ENCODE measurements at places on chromosomes 11 and 22. TPM values are rescaled to one million over a fixed set of nuclear protein-coding genes. Genes with fewer than 3 reads are reported as not detected.

DNA sequence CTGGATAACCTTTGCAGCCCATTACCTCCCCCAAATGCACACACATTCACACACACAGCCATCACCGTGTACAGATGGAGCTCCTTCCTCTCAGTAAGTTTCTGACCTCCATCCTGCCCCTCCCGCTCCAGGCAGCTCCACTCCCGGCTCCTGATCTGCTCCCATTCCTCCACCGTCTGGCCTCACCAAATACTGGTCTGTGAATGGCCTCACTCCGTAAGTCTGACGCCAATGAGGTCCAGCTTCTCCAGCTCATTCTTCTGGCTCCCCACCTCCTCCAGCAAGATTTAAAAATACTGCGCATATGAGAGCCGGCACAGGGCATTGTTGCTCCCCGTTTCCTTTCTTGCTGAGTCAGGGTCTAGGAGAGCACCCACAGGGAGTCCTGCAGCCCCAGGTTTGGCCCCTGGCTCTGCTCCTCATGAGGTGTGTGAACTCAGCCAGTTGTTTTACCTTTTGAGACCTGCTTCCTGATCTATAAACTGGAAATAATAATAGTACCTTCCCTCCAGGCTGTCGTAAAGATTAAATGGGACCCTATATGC, 14.0 kb upstream of the TUB start:
- DNase-seq = no peak
- no peaks in the 10 kb centered on the region for H3K36me3 ChIP-seq
- peak overlapping the region; percentile 7 for H3K27ac ChIP-seq

GRCh38 chr11:79374727-79375126, 66.1 kb downstream of the TENM4 start:
- no peak for DNase-seq
- no peak overlapping the region for H3K27ac ChIP-seq
- no peaks in the 10 kb centered on the region for H3K27me3 ChIP-seq

DNA sequence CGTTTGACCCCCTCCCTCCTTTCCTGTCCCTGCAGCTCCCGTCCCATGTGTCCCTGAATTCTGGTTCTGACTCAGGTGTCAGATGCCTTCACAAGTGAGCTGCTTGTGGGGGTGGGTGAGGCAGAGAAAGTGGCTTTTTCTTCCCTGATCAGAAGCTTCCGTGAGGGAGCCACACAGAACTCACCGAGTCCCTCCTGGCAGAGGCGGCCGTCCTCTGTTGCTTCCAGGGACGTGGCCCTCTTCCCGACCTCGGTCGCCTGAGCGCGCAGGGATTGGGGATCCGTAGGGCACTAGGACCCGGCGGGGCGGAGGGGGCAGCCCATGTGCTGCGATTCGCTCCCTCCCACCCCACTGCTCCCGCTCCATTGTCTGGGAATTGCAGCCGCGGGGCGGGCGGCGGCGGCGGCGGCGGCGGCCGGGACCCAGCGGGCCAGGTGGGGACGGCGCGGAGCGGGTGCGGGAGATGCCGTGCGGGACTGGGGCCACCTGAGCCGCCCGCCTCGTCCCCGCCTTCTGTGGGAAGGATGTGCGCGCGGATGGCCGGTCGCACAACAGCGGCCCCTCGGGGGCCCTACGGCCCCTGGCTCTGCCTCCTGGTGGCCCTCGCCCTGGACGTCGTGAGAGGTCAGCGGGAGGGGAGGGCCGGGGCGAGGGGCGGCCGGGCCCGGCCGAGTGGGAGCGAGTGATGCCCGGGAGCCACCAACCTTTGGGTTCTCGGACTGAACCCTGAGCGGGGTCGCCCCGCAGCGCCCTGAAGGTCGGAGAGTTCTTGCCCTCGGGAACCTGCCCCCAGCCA, at the start of gene TMEM132A:
TMEM132A (plus strand) TSS at position 351 of the 796 bp plus-strand sequence; CDS start at position 525, 174 bp downstream.
- H3K4me1 ChIP-seq = peaks cover 12% of the 10 kb centered on the region
- peak within 1 kb of the TSS; percentile 45 for H3K27ac ChIP-seq
- no peaks in the 10 kb centered on the region for H3K27me3 ChIP-seq
- DNase-seq = peak; percentile 71
- peak within 1 kb of the TSS; percentile 80 for H3K4me3 ChIP-seq
- H3K36me3 ChIP-seq = peaks cover 19% of the 10 kb centered on the region

DNA sequence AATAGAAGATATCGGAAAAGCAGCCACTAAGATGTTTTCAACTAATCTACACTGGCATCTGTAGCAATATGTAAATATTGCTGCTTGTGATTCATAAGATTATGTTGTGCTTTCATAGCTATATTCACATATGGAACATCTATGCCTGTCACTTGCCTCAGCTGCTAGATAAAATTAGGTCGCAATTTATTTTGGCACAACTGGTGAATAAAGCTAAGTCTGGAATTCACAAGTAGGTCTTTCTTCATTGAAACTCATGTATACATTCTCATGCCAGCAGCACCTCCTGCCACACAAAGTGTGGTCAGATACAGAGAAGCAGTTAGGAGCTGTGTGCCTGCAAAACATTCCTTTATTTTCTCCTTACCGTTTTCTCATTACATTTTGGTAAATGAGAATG, 543.3 kb upstream of the CHORDC1 start:
- no peak overlapping the region for H3K27ac ChIP-seq
- no peak for DNase-seq
- no peaks in the 10 kb centered on the region for H3K4me1 ChIP-seq
- H3K27me3 ChIP-seq = no peaks in the 10 kb centered on the region

- H3K36me3 ChIP-seq = no peaks in the 10 kb centered on the region
- H3K27ac ChIP-seq = no peak overlapping the region
- H3K27me3 ChIP-seq = peaks cover 100% of the 10 kb centered on the region
- no peak for DNase-seq
- H3K4me3 ChIP-seq = peak overlapping the region; percentile 75
- H3K4me1 ChIP-seq = peaks cover 36% of the 10 kb centered on the region
These were observed 100.6 kb upstream of the HSD17B12 start for GRCh38 chr11:43579919-43580276.

DNA sequence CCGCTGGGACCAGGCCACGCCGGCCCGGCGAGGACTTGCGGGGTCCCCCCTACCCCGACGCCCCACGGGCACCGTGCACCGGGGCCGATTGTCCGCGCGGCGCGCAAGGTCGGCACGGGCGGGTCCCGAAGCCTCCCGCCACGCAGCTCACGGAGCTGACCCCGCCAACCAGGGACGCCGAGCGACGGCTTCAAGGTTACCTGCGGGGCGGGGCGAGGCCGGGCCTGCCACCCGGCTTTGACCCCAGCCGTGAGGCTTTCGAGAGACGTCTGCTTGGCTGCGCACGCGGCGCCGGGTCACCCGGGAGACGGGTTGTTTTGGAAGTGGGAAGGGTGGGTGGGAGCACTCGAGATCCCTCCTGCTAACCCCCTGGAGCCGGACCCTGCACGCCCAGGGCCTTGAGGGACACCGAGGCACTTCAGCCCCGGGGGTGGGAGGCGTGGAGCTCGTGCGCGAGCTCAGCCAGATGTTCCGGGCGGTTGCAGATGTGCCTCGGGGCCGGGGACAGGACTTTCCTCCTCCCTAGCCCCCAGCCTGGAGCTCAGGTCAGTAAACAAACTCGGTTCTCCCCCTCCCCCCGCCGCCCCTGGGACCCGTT, 3.2 kb upstream of the WNT11 start:
- peaks cover 18% of the 10 kb centered on the region for H3K4me1 ChIP-seq
- peaks cover 72% of the 10 kb centered on the region for H3K27me3 ChIP-seq
- H3K4me3 ChIP-seq = peak overlapping the region; percentile 65
- no peak for DNase-seq
- H3K36me3 ChIP-seq = no peaks in the 10 kb centered on the region
- H3K27ac ChIP-seq = no peak overlapping the region

GRCh38 chr11:66112041-66112491, 42.0 kb downstream of the PACS1 start:
- peaks cover 47% of the 10 kb centered on the region for H3K4me1 ChIP-seq
- peak overlapping the region; percentile 78 for H3K27ac ChIP-seq
- H3K36me3 ChIP-seq = no peaks in the 10 kb centered on the region
- H3K27me3 ChIP-seq = no peaks in the 10 kb centered on the region
- no peak for DNase-seq

DNA sequence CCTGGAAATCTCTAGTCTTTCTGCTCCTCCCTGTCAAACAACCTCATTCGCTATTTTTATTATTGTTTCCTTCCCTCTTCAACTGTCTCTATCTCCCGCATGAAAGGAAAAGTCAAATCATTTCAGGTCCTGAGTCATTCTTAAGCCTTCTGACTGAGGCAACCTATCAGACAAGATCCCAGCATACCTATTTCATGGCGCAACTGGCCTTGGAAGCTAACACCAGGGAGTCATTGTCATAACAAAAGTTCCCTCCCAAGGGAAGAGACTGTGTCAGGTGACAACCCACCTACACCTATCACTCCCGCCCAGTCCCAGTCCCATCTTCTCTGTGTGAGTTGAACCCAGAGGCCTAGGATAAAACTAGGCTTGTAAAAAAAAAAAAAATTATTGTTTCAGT, 10.2 kb upstream of the ARHGAP42 start:
- DNase-seq = no peak
- H3K4me3 ChIP-seq = no peak overlapping the region
- H3K4me1 ChIP-seq = peaks cover 25% of the 10 kb centered on the region

GRCh38 chr22:32355760-32356159, 1.9 kb upstream of the RFPL3 start:
- H3K27ac ChIP-seq = no peak overlapping the region
- no peaks in the 10 kb centered on the region for H3K36me3 ChIP-seq
- no peak overlapping the region for H3K4me3 ChIP-seq

The HOATZ gene
- not detected for total RNA-seq

The APOL1 gene
- 1.9 TPM for total RNA-seq

The OPCML gene
- 2.6 TPM for total RNA-seq

The CENPM gene
- total RNA-seq = 12.5 TPM

The OR52N4 gene
- not detected for total RNA-seq

The TMPRSS6 gene
- total RNA-seq = not detected

The ALKBH3 gene
- 29.2 TPM for total RNA-seq

The SEZ6L gene
- total RNA-seq = 0.16 TPM

All from mesothelial cell of epicardium (in vitro differentiated cells).